Smooth muscle cell of the umbilical artery (primary cell): ENCODE measurements at places on chromosomes 7 and 10. TPM values are rescaled to one million over a fixed set of nuclear protein-coding genes. Genes with fewer than 3 reads are reported as not detected.

Gene VWA2
- not detected in 2 replicates for total RNA-seq

Gene TBX20
- 8.6 and 11.7 TPM in 2 replicates for total RNA-seq

Gene OR2A42
- under 0.01 TPM in 1 of 2 replicates, not detected in the other for total RNA-seq

Gene FLNC
- 226 and 608 TPM in 2 replicates for total RNA-seq

Gene ANKRD2
- total RNA-seq: 0.74 and 0.89 TPM in 2 replicates

Gene PPP1R3C
- 84.9 and 362 TPM in 2 replicates for total RNA-seq

Gene OPN4
- total RNA-seq: 0.14 TPM in 1 of 2 replicates, not detected in the other

Gene ABCA13
- under 0.01 and 0.09 TPM in 2 replicates for total RNA-seq

Gene HTRA1
- total RNA-seq: 227 and 344 TPM in 2 replicates

Gene ZNF316
- total RNA-seq: 12.2 and 19.7 TPM in 2 replicates

Gene TMEM176B
- not detected in 2 replicates for total RNA-seq

Gene LHFPL3
- not detected in 2 replicates for total RNA-seq

Gene TRA2A
- 28.1 and 29.1 TPM in 2 replicates for total RNA-seq

Gene CPXM2
- 3.6 and 6.8 TPM in 2 replicates for total RNA-seq

Gene DRGX
- not detected in 2 replicates for total RNA-seq

Gene CLDN4
- 0.89 and 7.7 TPM in 2 replicates for total RNA-seq

Gene ASB10
- total RNA-seq: not detected in 2 replicates

Gene CYP2C19
- total RNA-seq: not detected in 2 replicates

Gene ZNF37A
- 12.8 and 17.1 TPM in 2 replicates for total RNA-seq

Gene TAS2R3
- 1.2 and 2.5 TPM in 2 replicates for total RNA-seq
